ENCODE measurements at places on chromosomes 5 and 9.
A peak's percentile ranks its signal among the peaks of the same experiment; 100 is the strongest.

DNA sequence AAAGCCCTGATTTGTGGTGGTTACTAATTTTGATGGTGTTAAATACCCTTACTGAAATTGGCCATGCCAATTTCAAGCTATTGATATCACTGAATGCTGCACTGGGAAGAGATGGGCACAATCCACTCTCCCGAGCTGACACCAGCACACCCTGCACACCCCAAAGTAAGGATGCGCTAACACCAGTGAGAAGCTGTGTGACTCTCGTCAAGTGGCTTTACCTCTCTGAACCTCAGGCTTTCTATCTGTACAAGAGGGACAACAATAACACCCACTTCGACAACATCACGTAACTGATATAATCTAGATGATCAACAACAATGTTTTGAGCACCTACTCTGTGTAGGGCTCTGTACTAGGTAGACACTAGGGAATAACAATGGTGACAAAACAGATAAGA lies 8.0 kb upstream of the AKNA start:
- no peak for DNase-seq

- DNase-seq, result no peak
These were observed 67.1 kb downstream of the GRAMD2B start for GRCh38 chr5:126490167-126490940.

GRCh38 chr9:37036776-37037502 lies 2.9 kb upstream of the PAX5 start:
- peak; percentile 12 for DNase-seq

- no peak for DNase-seq
These were observed 111.0 kb upstream of the PLCXD3 start for GRCh38 chr5:41621420-41621819.

- DNase-seq, result no peak
These were observed 59.7 kb upstream of the TRPC7 start for GRCh38 chr5:136424835-136425584.

- DNase-seq, result no peak
These were observed 141.2 kb downstream of the EMB start for GRCh38 chr5:50299896-50300295.

GRCh38 chr5:14125262-14125661 lies 17.9 kb upstream of the TRIO start:
- no peak for DNase-seq

DNA sequence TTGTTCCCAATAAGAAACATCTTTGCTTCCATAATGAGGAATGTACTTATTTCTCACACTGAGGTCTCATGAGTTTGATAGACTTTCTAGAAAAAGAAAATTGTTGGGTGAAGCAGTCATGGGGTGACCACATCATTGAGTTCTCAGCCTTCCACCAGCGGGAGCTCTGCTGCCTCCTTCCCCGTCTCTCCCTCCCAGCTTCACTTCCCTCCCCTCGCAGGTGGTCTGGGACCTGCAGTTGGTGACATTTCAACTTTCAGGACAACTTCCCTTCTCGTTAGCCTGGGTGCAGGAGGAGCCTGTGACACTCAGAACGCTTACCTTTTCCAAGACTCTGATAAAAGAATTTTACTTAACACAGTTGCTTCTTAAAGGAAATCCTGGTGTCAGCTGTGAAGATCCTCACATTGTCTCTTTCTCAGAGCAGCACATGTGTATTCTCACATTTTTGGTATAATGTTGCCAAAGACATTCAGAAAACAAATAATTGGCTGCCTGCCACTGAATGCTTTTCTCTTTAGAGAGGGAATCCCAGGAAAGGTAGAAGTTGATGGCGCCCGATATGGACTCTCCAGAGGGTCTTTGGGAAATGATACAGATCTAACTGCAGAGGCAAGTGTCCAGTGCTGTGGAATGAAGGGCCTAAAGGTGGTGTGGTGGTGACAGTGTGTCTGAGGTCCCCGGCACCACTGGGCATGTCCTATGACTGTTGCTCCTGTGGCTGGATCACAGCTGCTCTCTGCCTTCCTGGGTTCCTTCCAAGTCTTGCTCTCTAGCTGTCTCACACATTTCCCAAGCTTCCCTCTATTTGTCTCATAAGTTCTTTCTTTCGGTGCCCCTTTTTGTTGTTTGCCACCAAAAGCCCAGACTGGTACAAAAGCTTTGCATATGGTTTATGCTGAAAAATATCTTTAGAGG lies 238.1 kb downstream of the GAS1 start:
- DNase-seq, result no peak

DNA sequence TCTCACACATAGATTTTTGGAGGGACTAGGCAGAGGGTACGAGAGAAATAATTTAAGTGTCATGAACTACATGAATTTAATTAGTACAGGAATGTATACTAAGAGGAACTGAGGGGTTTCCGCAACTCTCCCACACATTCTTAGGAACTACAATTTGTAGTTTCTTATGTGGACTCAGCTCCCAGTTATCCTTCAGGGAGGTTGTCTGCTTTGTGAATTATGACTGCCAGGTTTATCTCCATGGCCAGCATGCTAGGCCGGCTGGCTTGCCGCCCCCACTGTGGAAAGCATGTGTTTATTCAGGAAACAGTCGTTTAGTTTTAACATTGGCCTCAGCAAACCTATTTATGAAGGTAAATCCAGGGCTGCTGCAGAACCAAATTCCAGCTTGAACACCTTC lies 415.0 kb downstream of the KCTD16 start:
- no peak for DNase-seq

DNA sequence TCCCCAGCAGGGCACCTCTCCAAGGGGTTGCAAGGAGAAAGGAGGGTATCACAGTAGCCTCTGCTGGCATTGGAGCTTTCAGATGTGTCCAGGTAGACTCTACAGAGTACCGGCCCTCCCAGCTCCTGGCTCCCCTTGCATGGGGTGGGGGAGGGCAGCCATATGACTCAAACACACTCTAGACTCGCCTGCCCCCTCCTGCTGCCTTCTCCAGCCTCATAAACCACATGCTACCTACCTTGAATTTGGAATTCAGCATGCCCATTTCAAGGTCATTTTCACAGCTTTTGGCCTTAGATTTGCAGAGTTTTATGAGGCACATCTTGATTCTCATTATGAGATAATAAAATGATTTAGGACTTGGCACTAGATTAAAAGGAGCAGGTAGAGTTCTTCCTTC lies 32.8 kb upstream of the SMIM32 start:
- no peak for DNase-seq

GRCh38 chr5:143737062-143737461 lies 74.9 kb upstream of the HMHB1 start:
- DNase-seq, result no peak

DNA sequence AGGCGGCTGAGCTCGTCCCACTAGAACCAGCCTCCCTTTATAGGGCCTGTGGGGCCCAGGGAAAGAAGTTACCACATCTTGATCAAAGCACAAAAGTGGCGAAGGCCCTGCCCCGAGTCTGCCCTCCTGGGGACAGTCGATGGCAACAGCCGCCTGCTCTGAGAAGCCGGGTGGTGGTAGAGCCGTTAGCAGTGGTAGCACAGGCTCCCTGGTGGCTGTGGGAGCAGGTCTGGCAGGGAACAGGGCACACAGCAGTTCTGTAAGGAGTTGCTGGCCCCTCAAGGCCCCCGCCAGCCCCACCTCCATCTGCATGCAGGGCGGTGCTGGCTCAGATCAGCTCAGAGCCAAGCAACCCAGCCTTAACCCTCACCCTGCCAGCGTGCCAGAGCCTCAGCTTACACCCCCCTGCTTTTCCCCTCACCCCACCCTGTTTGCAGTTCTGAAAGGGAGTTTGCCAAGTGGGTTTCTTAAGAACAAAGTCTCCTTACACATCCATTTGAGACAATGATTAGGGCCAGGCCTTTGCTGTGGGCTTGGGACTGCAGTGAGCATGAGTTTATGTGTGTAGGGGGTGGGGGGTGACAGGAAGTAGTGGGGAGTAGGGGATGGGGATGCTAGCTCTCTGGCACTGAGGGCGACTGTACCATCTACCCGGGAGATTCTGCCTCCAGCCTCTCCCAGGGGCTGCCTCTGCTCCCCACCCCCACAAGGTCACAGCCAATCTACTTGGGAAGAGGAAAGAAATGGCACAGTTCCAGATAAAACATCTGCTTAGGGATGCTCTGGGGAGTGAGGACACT lies 11.8 kb downstream of the ACSL6 start:
- no peak for DNase-seq

- DNase-seq, result no peak
These were observed 66.0 kb upstream of the ANGPTL2 start for GRCh38 chr9:127188396-127188795.

DNA sequence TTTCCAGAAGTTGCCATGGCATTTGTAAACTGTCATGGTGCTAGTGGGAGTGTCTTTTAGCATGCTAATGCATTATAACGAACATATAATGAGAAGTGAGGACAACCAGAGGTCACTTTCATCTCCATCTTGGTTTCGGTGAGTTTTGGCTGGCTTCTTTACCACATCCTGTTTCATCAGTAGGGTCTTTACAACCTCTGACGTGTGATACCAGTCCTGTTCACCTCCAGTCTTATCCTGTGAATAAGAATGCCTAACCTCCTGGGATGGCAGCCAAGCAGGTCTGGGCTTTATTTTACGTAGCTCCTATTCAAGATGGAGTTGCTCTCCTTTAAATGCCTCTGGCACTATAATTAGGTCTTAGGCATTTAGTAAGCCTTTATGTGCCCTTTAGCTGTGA lies 20.4 kb upstream of the RFK start:
- DNase-seq, result no peak

- no peak for DNase-seq
These were observed 139.5 kb downstream of the MUSK start for GRCh38 chr9:110807956-110808598.

GRCh38 chr9:101212661-101213060 lies 172.1 kb downstream of the BAAT start:
- no peak for DNase-seq

DNA sequence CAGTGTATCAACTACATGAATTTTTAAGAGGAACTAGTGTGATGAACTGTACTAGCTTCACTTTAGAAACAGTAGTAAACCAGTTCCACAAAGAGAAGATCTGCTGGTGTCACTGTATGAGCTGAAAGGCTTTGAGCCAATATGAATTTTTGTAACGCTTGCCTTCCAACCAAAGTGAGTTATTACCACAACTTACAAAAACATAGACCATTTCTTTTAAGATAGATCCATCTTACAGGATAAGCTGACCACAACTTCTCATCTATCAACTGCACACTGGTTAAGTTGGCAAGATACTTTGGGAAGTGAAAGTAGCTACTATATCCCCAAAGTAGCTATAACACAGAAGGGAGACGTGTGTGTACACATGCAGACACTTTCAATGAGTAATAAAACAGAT lies 849.6 kb upstream of the DMAC1 start:
- no peak for DNase-seq

DNA sequence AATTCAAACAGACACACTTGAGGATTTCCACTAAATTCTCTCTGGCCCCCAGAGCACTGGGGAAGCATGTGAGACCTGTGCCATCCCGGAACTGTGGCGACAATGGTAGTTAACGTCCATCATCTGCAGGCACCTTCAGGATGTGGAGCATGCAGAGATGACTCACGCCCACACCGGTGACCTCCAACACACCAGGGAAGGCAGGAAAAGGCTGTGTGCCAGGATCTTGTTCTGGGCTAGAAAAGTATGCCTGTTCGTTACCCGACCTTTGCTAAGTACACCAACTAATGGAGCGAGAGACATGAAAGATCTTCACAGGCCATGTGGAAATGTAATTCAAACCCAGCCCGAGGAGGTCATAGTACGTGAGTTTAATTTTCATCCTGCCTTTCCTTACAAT lies 208.8 kb downstream of the MELK start:
- no peak for DNase-seq

Measured in DMS 273 treated with DMSO at 0.1 percent for 48 hours (cell line).